ENCODE measurements at places on chromosomes 6 and 20.

GRCh38 chr6:155219858-155220301 is 43.9 kb upstream of the CLDN20 start:
- DNase-seq = no peak

- no peak for DNase-seq
Observed at GRCh38 chr6:158805698-158806377, 13.3 kb downstream of the EZR start.

DNA sequence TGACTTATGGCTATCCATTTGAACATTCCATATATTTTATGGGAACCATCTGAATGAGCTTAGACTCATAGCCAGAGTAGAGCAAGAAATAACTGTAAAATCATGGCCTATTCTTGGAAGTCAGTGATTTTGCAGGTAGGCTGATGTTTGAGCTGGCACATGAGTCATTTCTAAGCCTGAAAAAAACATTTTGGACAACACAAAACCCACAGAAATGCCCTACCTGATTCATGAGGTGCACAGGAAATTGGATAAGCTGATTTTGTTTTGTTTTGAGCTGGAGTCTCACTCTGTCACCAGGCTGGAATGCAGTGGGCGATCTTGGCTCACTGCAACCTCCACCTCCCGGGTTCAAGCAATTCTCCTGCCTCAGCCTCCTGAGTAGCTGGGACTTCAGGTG is 443.0 kb downstream of the PKHD1 start:
- no peak for DNase-seq

DNA sequence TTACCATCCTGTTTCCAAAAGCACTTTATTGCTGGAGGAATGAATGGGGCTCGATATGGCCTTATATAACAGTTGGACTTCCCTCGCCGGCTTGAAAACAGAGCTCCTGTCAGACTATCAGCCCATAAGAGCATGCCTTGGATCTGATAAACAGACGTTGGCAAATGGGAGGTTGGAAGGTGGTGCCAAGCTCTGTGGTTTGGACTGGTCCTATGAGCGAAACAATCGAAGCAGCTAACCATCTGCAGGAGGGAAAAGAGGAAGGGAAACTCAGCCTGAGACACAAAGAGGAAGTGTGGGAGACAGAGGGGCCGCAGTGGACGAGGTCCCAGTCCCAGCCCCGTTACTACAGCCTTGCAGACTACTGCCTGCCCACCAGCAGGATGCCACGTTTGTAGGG is 92.9 kb downstream of the TFAP2C start:
- DNase-seq = peak; percentile 11

DNA sequence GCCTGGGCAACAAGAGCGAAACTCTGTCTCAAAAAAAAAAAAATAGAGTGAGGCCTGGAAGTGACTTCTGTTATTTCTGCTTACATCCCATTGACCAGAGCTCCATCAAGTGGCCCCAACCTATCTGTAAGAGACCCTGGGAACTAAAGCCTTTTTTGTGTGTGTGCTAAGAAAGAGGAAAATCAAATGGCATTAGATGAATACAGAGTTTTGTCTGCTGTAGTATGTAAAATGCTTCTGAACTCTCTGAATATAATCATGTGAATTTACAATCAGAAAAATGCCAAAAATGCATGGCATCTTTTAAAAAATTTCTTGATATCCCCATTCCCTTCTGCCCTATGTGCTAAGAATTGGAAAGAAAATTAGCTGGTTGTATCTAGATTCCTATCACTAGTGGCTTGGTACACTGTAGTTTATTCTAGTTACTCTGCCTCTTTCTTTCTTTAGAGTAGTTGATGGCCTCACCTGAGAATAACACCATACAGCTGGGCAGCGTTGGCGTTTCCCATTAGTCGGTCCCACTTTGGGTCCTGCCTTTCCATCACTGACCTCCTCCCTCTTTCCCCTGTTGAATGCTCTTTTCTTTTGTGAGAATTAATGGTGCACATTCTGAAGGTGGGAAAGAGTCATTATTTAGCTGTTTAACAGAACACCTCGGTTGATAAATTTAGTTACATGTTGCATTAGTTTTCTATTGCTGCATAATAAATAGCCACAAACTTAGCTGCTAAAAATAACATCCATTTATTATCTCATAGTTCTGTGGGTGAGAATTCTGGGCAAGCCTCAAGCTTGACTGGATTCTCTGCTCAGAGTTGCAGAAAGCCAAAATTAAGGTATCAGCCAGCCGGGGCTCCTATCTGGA is 38.2 kb downstream of the SAMD5 start:
- no peak for DNase-seq

- DNase-seq = no peak
Observed at GRCh38 chr6:89630488-89630887, 8.1 kb downstream of the LYRM2 start.

GRCh38 chr6:163926642-163927041 is 512.1 kb downstream of the QKI start:
- no peak for DNase-seq

DNA sequence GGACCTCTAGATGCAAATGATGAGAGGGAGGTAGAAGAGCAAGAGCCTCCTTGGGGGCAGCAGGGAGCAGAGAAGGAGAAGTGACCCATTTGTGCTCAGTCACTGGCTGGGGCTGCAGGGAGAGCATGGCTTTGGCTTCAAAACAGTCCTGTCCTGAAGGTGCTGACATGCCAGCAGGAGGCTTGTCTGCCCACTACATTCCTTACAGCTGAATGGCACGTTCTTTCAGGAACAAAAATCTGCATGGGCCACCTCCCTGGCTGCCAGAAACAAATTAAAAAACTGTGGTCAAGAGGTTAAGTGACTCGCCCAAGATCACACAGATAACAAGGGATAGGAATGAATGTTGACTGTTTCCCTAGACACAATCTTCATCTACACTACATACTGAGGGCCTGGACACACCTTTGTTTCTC is 188.8 kb downstream of the HIVEP2 start:
- no peak for DNase-seq

DNA sequence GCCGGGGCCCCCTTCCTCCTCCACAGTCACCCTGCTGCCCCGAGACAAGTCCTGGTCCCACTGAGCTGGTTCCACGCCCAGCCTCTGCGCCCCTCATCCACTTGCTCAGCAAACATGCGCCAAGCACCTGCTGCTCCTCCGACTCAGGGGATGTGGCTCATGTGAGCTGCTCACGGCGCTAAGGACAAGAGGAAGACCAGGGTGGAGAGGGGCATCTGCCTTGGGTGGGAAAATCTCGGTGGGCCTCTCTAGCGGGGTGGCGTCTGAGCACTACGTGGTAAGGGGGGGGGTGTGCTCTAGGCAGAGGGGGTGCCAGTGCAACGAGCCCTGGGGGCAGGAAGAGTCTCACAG is 4.5 kb downstream of the LAMA5 start:
- no peak for DNase-seq

- DNase-seq = peak; percentile 13
Observed at GRCh38 chr20:48463916-48464315, 363.9 kb downstream of the PREX1 start.

DNA sequence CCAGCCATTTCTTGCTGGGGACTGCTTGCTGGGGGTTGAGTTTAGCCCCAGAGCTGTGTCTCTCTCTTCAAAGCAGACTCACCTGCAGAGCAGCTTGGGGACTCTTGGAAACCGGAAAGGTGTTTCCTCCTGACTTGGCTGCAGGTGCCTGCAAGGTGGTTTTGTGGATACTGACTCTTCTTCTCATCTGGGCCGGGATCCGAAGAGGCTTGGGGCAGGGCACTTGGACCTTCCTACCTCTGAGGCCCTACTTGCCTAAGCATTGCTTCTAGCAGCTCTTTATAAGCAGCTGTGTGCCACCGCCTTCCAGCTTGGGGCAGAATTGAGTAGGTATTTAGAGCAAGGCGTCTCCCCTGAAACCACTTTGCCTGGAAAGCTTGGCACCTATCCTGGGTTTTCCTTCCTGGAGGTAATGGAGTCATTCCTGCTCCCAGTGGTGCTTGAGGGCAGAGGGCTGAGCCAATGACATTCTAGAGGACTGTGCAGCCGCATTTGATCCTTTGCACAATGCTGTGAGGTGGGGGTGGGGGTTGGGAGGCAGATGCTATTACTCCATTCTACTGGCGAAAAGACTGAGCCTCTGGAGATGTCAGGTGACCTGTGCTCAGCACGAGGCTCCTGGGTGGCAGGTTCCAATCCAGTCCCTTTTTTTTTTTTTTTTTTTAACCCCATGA is 3.4 kb upstream of the CTSZ start:
- no peak for DNase-seq

DNA sequence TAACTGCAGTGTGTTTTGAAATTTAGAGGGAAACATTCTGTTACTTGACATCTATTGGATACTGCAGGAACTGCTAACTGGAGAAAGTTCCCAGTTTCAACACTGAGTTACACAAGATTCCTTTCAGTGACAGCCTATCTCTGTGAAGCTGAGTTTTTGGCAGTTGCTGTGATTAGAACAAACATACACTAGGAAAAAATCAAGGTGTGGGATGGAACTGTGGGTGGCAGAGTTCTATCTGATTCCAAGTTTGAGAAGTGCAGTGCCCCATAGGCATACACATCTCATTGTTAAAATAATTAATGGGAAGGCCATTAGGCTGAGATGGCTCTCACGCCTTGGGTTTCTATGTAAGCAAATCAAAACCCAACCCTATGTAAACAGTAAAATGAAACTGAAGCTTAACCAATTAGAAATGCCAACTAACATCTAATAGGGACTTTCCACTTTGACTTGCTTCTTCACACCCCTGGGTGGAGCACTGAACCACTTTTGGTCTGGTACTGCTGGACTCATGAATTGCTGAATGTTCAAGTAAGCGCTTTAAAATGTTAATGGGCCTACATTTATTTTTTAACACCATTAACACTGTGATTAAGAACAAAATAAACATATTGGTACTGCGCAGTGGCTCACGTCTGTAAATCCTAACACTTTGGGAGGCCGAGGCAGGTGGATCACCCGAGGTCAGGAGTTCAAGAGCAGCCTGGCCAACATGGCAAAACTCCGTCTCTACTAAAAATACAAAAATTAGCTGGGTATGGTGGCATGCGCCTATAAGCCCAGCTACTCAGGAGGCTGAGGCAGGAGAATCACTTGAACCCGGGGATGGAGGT is 55.2 kb upstream of the TBC1D7 start:
- DNase-seq = no peak

GRCh38 chr20:23155141-23155590 is 69.0 kb upstream of the CD93 start:
- DNase-seq = no peak
